ENCODE measurements at places on chromosomes 6 and 20. TPM values are rescaled to one million over a fixed set of nuclear protein-coding genes. Genes with fewer than 3 reads are reported as not detected.

DNA sequence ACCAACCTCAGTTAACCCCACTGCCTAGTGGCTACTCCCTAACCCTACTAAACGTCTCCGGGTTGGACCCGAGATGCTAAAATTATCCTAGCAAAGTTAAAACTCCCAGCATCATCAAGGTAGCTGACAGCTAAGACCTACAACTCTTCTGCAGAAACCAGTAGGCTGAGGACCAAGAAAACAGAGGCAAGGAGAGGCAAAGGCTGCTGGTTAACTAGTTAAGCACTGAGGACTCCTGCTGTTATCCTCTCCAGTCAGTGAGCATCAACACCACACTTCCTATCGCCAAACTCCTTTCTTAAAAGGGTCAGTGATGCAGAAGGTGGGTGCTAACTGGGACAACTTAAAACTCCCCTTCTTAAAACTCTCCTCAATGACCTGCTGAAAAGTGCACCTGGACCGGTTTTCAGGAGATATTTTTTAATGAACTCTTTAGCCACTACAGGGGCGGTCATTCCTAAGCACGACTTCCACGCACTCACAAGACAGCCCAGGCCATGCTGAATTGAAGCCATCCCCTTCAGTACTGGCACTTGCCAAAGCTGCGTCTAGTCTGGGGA lies 1.7 kb downstream of the TRERF1 start:
- DNase-seq: no peak
- no peaks in the 10 kb centered on the region for H3K27me3 ChIP-seq
- peak overlapping the region; percentile 98 for H3K4me3 ChIP-seq
- peaks cover 52% of the 10 kb centered on the region for H3K4me1 ChIP-seq
- H3K36me3 ChIP-seq: peaks cover 16% of the 10 kb centered on the region

GRCh38 chr6:107493158-107494057 lies 3.5 kb downstream of the SOBP start:
- H3K4me3 ChIP-seq: no peak overlapping the region
- H3K27ac ChIP-seq: no peak overlapping the region
- H3K4me1 ChIP-seq: peaks cover 7% of the 10 kb centered on the region
- H3K36me3 ChIP-seq: peaks cover 1% of the 10 kb centered on the region
- no peak for DNase-seq

GRCh38 chr6:147734151-147734550 lies 225.7 kb downstream of the SAMD5 start:
- no peak for DNase-seq
- no peaks in the 10 kb centered on the region for H3K36me3 ChIP-seq
- H3K27me3 ChIP-seq: peaks cover 2% of the 10 kb centered on the region
- H3K4me3 ChIP-seq: no peak overlapping the region
- H3K4me1 ChIP-seq: no peaks in the 10 kb centered on the region

Gene LCA5
- 0.15 TPM for total RNA-seq

Gene CALHM4
- total RNA-seq: not detected

DNA sequence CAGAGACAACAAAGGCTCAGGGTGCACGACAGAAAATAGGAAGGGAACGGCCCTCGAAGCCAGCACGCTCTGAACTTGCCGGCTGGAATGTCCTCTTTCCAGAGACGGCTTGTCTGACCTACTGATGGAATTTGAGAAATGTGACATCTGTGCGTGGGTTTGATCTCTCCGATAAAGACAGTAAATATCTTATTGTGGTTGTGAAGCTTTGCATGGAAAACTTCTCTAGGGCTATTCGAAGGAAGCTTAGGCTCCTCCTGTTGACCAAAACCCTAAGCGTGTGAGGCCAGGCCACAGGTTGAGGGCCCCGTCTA lies 247.3 kb downstream of the ZNF217 start:
- H3K36me3 ChIP-seq: peaks cover 11% of the 10 kb centered on the region
- no peak overlapping the region for H3K4me3 ChIP-seq
- H3K27ac ChIP-seq: no peak overlapping the region
- H3K4me1 ChIP-seq: no peaks in the 10 kb centered on the region
- no peak for DNase-seq
- no peaks in the 10 kb centered on the region for H3K27me3 ChIP-seq

Gene HLA-DMA
- 9.6 TPM for total RNA-seq

DNA sequence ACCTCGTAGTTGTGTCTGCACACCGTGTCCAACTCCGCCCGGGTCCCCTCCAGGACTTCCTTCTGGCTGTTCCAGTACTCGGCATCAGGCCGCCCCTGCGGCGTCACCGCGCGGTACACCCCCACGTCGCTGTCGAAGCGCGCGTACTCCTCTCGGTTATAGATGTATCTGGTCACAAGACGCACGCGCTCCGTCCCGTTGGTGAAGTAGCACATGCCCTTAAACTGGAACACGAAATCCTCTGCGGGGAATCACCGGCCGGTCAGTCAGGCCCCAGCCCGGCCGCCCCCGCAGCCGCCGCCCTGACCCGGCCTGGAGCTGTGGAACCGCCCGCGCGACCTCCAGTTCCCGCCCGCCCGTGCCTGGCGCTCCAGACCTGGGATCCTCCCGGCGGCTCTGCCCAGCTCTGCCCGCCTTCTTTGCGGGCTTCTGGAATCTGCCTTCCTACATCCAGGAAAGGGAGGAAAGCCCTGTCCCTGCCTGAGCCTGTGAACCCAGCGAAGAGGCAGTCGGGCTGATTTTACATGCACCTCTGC lies 1.6 kb downstream of the HLA-DQB1 start:
- no peak overlapping the region for H3K27ac ChIP-seq
- H3K4me1 ChIP-seq: peaks cover 45% of the 10 kb centered on the region
- peaks cover 24% of the 10 kb centered on the region for H3K27me3 ChIP-seq
- H3K4me3 ChIP-seq: peak overlapping the region; percentile 78
- peak; percentile 57 for DNase-seq
- no peaks in the 10 kb centered on the region for H3K36me3 ChIP-seq

DNA sequence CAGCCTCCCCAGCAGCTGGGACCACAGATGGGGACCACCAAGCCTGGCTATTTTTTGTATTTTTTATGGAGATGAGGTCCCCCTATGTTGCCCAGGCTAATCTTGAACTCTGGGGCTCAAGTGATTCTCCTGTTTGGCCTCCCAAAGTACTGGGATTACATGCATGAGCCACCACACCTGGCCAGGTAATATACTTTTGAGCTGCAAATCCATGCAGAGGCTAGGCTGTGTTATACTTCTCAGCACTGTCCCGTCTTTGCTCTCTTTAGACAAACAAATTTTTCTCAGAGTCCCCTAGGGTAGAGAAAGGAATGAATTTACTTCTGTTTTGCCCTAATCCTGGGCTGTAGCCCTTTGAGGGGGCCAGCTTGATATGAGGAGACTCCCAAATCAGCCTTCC lies 13.4 kb upstream of the SCAF8 start:
- peaks cover 7% of the 10 kb centered on the region for H3K36me3 ChIP-seq
- H3K4me3 ChIP-seq: no peak overlapping the region
- no peak for DNase-seq
- peaks cover 13% of the 10 kb centered on the region for H3K27me3 ChIP-seq
- no peaks in the 10 kb centered on the region for H3K4me1 ChIP-seq
- H3K27ac ChIP-seq: no peak overlapping the region

DNA sequence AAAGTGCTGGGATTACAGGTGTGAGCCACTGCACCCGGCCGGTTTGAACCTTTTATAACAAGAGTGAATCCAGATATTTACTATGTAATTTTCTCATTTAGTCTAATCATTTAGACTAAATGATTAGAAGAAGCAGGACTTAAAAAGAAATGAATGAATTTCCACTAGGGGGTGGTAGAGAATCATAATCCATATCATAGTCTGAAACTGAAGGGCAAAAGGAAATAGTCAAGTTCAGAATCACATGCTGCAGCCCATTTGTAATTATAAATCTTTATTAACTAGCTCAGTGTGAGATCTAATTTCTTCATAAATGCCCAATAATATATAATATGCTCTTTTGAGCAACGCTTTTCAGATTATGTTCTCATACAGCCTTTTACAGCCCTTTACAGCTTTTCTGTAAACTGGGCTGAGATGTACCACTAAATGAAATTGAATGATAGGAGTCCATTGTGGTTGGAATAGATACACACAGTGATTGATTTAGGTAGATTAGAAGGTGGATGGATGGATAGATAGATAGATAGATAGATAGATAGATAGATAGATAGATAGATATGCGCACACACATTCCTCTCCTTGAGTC lies 31.8 kb downstream of the PSMB9 start:
- no peak for DNase-seq
- H3K27ac ChIP-seq: no peak overlapping the region
- no peaks in the 10 kb centered on the region for H3K36me3 ChIP-seq
- no peaks in the 10 kb centered on the region for H3K27me3 ChIP-seq

DNA sequence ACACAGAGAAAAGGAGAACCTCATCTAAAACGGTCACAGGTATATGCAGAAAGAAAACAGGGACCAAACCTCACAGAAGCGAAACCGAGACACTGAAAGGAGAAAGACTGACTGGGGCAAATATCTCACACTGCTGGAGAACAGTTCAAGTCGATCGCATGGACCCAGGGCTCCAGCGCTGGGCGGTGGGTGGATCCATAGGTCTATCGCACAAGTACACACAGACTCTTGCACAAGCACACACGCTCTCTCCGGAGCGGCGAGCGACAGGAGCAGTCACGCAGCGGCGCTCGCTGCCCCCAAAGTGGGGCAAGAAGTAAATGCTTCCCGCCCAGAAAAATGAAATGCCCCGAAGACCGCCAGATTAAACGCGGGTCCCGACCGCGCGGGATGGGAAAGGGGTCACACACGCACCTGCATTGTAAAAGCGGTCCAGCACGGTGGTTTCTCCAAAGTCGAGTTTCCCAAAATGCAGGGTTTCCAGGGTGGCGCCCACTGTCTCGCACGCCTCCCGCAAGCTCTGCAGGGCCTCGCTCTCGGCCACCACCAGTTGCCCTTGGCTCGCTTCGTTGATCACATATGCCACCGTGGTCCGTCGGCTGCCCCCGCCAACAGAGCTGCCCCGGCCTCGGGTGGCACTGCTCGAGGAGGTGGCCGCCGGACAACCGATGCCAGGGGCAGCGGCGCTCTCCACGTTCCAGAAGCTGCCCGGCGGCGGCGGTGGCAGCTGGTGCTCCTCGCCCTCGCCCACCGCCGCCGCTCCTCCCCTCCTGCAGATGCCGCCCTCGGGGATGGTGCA lies 782 bp downstream of the MAP3K5 start:
- H3K4me1 ChIP-seq: peaks cover 44% of the 10 kb centered on the region
- H3K36me3 ChIP-seq: peaks cover 7% of the 10 kb centered on the region
- H3K27me3 ChIP-seq: no peaks in the 10 kb centered on the region
- peak overlapping the region; percentile 94 for H3K4me3 ChIP-seq

Gene RNF39
- total RNA-seq: not detected

- no peaks in the 10 kb centered on the region for H3K27me3 ChIP-seq
- peaks cover 38% of the 10 kb centered on the region for H3K4me1 ChIP-seq
- H3K27ac ChIP-seq: no peak overlapping the region
- DNase-seq: no peak
- H3K36me3 ChIP-seq: peaks cover 52% of the 10 kb centered on the region
Measured at GRCh38 chr6:144158133-144158532, 7.8 kb downstream of the STX11 start.

Gene OPN5
- not detected for total RNA-seq

DNA sequence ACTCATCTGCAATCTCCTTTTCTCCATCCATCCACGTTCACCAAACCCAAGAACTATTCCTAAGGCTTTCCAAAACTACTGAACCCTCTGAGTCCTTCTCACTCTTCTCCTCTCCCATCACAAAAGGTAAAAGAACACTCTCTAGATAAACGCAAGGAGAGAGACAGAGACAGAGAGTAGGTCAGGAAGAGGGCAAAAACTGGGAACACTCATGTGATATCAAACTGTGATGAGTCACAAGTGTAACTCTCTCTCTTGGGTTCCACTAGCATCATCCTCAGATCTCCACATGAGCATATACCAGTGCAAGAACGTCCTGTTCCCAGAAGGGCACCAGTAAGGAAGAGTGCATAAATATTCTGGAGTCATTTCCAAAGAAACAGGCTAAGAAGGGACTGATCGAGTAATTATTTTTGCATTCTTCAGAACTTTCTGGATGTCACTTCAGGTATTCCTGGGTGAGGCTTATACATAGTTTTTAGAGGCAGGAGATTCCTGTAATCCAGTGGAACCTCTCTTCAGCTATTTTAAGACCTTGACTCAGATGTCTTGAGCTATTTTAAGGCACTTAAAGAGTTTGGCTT lies 47.3 kb upstream of the STXBP5 start:
- no peak for DNase-seq
- no peaks in the 10 kb centered on the region for H3K36me3 ChIP-seq
- no peak overlapping the region for H3K4me3 ChIP-seq
- H3K27me3 ChIP-seq: peaks cover 2% of the 10 kb centered on the region
- H3K27ac ChIP-seq: no peak overlapping the region

Gene ZNF334
- total RNA-seq: 1.1 TPM

DNA sequence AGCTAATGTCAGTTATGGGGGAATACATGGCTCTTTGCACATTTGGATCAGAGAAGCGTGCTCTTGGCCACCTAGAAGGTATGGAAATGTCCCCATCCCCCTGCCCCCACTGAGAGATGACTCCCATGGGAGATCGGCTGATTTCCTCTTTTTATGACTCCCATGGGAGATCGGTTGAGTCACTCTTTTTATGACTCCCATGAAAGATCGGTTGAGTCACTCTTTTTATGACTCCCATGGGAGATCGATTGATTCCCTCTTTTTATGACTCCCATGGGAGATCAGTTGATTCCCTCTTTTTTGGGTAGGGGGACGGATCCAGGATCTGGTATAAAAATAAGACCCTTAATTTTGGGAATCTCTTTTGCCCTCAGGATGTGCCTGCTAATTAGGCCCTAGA lies 10.3 kb upstream of the TAAR9 start:
- no peak for DNase-seq
- H3K27me3 ChIP-seq: peaks cover 15% of the 10 kb centered on the region
- no peaks in the 10 kb centered on the region for H3K36me3 ChIP-seq
- H3K4me3 ChIP-seq: no peak overlapping the region
- no peaks in the 10 kb centered on the region for H3K4me1 ChIP-seq

DNA sequence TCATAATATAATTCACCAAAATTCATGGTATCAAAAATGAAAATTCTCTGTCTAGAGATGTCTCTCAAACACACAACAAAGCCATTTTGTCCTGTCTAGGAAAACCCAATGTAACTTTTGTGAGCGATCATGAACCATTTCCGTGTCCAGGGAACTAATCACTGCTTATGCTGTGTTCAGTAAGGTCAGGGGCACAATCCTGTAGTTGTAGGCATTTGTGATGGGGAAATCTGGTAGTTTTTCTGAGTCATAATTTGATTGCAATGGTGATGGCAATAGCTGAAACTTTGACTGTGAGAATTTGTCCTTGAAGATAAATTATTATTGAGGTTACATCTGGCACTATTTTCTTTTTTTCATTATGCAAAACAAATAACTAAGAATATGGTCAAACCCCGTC lies 21.0 kb upstream of the GCLC start:
- H3K27me3 ChIP-seq: peaks cover 8% of the 10 kb centered on the region
- DNase-seq: no peak
- H3K27ac ChIP-seq: no peak overlapping the region
- no peak overlapping the region for H3K4me3 ChIP-seq
- H3K36me3 ChIP-seq: no peaks in the 10 kb centered on the region

- peaks cover 1% of the 10 kb centered on the region for H3K27me3 ChIP-seq
- H3K27ac ChIP-seq: no peak overlapping the region
- DNase-seq: no peak
- H3K36me3 ChIP-seq: no peaks in the 10 kb centered on the region
- H3K4me3 ChIP-seq: no peak overlapping the region
- no peaks in the 10 kb centered on the region for H3K4me1 ChIP-seq
Measured at GRCh38 chr20:54434196-54434595, 41.2 kb upstream of the DOK5 start.

- H3K27me3 ChIP-seq: peaks cover 16% of the 10 kb centered on the region
- H3K36me3 ChIP-seq: no peaks in the 10 kb centered on the region
- H3K4me3 ChIP-seq: no peak overlapping the region
- DNase-seq: no peak
- H3K27ac ChIP-seq: no peak overlapping the region
- no peaks in the 10 kb centered on the region for H3K4me1 ChIP-seq
Measured at GRCh38 chr20:7933346-7933745, 6.9 kb downstream of the HAO1 start.

Gene LRRN4
- not detected for total RNA-seq

Gene KCNG1
- total RNA-seq: 2.1 TPM

All from activated CD4-positive, alpha-beta memory T cell treated with anti-CD3 and anti-CD28 coated beads for 36 hours (primary cell).